ENCODE measurements at places on chromosomes 5 and 9.

DNA sequence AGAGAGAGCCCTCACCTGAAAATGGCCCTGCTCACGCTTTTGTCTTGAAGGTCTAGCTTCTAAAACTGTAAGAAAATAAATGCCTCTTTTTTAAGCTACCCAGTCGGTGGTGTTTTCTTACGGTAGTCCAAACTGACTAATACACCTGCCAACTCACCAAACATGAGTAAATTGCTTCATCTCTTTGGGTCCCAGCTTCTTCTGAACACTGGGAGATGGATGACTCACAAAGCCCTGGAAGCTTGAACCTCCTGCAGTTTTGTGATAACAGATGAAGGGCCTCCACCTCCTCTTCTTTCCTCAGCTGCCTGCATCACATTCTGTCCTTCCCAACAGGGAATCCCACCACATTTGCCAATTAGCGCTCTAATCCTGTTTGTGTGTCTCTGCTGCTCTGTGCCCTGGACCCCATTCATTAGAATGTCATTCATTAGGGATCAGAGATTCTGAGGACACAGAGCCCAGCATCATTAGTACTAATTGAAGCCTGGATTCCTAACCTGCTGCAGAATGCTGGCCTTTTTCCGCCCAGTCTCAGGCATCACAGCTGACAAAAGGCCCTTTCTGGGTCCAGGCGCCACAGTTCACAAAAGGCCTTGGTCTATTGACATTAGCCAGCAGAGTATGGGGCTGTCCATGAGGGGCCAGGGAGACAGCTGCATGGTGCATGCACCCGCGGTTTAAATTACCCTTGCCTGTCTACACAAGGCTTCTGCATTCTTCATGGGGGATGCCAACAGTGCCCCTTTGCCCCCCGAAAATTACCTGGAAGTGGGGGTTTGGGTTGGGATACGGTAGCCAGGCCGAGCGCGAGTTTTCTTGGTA, 349.3 kb downstream of the SEMA5A start:
- no peak for DNase-seq

DNA sequence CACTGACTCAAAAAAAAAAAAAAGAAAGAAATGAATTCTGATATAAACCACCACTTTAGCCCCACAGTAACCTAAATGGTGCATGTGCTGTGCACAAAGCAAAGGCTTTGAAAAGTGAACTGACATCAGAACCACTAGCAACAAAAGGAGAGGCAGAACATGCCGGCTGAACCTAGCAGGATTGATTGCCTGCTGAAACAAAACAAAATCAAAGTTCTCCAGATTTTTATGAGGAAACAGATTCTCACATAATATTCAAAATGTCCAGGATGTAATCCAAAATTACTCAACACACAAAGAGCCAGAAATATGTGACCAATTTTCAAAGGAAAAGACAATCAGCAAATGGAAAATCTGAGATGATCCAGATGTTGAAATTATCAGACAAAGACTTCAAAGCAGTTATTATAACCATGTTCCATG, 37.9 kb downstream of the UBTD2 start:
- no peak for DNase-seq

DNA sequence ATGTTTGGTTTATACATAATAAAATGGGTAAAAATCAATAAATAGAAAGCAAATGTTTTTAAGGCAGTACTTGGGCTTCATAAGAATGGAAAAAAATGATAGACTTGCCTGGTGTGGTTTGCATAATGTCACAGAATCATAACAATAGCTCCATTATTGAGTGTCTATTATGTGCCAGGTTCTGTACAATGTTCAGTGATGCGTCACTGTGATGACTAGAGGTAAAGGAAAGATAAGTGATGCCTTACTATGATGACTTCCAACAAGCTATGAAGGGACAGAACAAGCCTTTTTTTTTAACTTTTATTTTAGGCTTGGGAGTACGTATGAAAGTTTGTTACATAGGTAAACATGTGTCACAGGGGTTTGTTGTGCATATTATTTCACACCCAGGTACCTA, 128.8 kb downstream of the TMC1 start:
- no peak for DNase-seq

DNA sequence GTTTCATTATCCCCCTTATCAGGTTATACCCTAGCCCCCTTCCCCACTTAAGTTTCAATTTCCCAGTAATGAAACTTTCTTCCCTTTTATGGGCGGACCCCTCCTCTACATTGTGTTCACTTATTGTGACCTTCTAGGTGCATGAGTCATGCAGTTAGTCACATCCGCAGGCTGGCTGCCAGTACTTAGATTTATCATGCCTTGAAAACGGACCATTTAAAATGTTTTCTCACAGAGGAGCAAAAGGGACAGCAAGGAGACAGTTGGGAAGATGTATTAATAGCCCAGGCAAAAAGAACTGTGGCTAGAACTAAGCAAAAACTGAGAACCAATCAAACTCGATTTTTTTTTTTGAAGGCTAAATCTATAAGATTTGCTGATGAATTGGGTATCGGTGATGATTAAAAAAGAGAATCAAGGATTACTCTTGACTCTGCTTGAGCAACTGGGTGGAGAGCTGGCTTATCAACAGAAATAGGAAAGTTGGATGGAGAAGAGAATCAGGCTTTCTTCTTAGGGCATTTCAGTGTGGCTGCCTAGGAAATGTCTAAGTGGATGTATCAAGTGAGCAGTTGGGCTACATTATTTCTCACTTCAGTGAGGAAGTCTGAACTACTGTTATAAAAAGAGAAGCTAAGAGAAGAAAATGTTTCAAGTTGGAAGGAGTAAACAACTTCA, 615.0 kb downstream of the HINT1 start:
- no peak for DNase-seq

DNA sequence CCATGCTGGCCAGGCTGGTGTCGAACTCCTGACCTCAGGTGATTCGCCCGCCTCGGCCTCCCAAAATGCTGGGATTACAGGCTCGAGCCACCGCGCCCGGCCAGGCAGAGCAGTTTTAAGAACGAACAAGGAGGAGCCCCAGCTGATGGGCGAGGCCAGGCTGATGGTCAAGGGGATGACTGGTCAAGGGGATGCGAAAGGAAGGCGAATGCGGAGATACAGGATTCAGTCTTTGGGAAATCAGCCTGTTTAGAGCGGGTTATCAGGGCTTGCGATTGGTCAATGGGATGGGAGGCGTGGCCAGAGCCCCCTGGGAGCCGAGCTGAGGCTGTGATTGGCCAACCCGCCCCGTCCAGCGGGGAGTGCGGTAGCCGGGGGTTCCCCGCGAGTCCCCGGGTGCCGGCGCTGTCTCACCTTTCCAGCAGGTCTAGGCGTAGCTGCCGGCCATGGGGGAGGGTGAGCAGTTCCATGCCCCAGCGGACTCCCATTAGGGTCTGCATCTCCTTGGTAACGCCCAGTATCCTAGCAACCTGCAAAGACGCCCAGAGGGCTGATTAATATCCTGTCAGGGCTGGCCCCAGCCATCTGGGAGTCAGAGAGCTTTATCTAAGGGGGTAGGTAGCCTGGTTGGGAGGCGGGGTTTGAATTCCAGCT, 7.5 kb upstream of the TOR2A start:
- DNase-seq, result no peak

GRCh38 chr5:177470759-177471536, 2.5 kb downstream of the DBN1 start:
- no peak for DNase-seq

DNA sequence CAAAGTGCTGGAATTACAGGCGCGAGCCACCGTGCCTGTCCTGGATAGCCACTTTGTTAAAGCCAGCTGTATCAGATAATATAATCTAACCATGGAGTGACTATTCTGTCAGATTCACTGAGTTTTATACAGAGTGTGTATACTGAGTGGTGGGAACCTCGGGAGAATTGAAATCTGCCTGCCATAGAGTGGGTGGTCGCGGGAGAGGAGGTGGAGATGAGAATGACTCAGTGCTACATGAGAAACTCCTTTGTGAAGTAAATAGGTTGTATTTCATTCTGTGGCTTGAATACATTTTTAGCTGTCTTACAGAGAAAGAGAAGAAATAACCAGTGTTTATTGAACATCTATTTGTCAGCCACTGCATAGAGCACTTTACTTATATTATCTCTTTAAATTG, 26.4 kb downstream of the ATP6V0E1 start:
- no peak for DNase-seq

GRCh38 chr5:131524431-131524830, 110.6 kb downstream of the RAPGEF6 start:
- no peak for DNase-seq

- DNase-seq, result no peak
Measured at GRCh38 chr5:38613490-38613889, 57.0 kb upstream of the LIFR start.

DNA sequence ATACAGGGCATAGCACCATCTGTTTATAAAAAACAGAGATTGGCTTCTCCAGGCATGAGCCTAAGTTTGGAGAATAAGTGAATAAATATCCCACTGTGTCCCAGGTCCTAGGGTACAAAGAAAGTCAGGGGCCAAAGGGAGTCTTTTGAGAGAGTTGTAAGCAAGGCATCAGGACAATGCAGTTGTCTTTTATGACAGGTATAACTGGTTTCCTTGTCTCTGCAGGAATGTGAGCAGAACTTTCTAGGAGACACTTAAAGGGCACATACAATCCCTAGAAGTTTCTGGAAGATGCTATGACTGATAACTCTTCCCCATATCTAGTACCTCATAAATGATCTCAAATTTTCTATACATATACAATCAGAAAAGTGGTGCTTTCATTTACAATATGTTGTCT, 245.6 kb upstream of the RGMB start:
- no peak for DNase-seq

- DNase-seq, result no peak
Measured at GRCh38 chr9:123391946-123392345, 35.9 kb downstream of the CRB2 start.

DNA sequence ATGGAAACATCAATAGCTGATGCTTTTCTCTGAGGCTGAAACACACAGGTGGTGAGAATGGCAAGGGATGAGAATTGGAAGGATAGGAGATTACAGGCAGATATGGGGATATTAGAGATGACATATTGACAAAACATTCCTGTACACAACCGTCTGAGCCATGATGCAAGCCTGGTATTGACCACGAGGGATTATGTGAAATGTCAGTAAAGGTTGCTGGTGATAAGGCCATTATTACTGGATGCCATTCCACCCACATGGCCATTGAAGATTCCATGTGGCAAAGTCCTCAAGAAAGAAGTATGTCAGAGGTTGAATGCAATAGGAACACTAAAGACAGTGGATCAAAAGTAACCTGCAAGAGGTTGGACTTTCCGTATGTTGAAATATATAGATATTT, 15.7 kb downstream of the GRAMD2B start:
- DNase-seq, result no peak

DNA sequence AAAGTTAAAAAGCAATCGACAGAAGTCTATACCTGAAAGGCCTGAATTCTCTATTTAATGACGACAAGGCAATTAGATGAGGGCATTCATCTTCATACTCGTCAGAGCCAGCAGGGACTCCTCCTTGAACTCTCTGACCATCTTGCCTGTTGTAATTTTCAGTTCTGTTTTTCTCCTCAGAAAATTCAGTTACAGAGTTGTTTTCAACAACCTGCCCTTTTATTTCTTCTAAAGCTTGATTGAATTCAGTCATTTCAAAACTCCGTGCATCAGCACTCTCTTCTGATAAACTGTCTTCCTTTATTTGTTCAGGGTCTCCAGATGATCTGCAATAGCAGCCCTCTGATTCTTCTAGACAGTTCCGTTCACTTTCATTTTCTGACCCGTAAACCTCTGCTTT, 15.6 kb downstream of the RIOK2 start:
- no peak for DNase-seq

GRCh38 chr5:148828511-148829247, 2.3 kb downstream of the ADRB2 start:
- no peak for DNase-seq

DNA sequence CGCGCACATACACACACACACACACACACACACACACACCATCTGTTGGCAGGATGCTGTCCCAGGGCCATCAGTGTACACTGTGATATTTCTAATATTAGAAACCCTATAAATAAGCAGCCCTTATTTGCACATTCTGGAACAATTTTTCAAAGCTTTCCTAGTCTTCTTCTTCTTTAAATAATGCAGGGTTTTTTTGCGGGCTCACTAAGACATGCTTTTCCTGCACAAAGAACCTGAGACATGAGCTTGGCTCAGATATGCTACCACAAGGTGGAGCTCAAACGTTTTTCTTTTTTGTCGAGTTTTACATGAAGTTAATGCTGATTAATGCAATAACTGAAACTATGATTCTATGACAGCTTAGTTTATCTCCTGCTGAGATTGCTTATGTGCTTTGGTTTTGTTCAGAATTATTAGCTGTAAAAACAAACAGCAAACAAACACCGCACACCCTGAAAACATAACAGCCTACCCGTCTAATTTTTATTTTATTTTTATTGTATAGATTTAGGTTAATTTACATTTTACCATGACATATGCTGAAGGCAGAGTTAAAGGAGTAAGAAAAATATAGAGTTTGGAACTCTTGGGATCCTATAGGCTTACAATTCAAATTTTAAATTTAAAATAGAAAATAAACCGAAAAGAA, 95.8 kb downstream of the ALDH1A1 start:
- DNase-seq, result no peak

DNA sequence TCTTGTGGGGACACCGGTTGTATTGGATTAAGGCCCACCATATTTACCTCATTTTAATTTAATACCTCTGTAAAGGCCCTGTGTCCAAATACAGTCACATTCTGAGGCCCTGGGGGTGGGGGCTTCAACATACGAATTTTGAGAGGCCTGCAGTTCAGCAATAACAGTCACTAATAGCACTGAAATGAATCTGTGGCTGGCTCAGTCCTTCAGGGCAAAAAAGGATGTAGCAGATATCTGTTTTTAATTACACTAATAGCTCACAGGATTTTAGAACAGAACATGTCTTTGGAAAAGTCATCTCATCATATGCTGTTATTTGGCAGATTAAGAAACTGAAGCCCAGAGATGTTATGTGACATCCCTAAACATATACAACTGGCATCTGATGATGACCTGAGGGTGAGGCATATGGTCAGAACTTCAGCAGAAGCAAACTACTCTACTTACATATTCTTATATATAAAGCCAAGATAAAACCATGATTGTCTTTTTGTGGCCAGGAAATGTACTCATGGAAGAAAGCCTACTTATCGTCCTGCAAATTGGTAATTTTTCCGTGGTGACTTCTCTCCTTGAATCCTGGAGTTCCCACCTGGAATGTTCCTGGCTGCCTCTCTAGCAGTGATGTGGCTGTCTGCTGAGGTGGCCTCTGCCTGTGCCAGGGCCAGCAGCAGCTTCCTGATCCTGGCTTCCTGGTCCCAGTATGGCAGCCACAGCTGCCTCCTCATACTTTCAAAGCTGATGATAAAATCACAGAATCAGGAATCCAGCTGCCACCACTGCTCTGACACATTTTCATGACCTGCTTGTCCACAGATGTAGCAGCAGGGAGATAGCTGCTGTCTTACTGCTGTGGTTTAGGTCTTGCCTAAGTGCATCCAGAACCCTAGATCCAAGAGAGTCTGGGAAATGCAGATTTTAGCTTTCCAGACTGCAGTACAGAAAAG, 72.1 kb upstream of the ANKRD55 start:
- DNase-seq, result no peak

- no peak for DNase-seq
Measured at GRCh38 chr9:134243778-134244467, 79.6 kb upstream of the RNU6ATAC start.
